ENCODE measurements at places on chromosomes 7 and 10. TPM values are rescaled to one million over a fixed set of nuclear protein-coding genes. Genes with fewer than 3 reads are reported as not detected.

- no peaks in the 10 kb centered on the region for H3K27me3 ChIP-seq
- no peaks in the 10 kb centered on the region for H3K36me3 ChIP-seq
- H3K4me3 ChIP-seq: no peak overlapping the region
- no peak for DNase-seq
These were observed 11.1 kb upstream of the LRRC27 start for GRCh38 chr10:132320654-132321469.

VPS26A gene
- total RNA-seq: 38.0 TPM

GRCh38 chr10:77925795-77926565 is 575 bp downstream of the DLG5 start:
- H3K36me3 ChIP-seq: no peaks in the 10 kb centered on the region
- peak; percentile 79 for DNase-seq
- H3K4me3 ChIP-seq: peak overlapping the region; percentile 61
- peak overlapping the region; percentile 79 for H3K27ac ChIP-seq
- H3K4me1 ChIP-seq: peaks cover 33% of the 10 kb centered on the region

DNA sequence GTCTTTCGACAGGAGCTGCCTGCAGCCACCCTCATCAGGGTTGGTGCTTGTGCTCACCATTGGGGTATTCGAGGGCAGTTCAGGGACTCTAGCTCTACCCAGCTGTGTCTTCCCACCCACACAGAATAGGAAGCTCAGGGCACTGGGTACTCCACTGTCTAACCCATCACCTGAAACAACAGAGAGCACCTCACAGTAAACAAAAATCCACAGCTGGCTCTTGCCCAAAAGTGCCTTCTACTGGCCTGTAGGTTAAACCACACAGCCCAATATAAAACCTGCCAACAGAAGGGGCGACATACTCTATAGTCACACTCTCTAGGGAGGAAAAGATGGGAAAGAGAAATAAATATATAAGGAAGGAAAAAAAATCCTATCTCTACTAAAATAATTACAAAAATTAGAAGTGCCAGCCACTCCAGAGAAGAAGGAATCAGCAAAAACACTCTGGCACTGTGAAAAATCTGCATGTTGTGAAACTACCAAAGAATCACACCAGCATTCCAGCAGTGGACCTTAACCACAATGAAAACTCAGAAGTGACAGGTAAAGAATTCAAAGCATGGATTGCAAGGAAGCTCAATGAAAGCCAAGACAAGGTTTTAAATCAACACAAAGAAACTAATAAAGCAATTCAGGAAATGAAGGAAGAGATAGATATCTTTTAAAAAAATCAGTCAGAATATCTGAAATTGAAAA is 110.0 kb downstream of the HGF start:
- no peak overlapping the region for H3K4me3 ChIP-seq
- H3K36me3 ChIP-seq: no peaks in the 10 kb centered on the region
- no peaks in the 10 kb centered on the region for H3K4me1 ChIP-seq
- no peak for DNase-seq

TBRG4 gene
- 57.6 TPM for total RNA-seq

DNA sequence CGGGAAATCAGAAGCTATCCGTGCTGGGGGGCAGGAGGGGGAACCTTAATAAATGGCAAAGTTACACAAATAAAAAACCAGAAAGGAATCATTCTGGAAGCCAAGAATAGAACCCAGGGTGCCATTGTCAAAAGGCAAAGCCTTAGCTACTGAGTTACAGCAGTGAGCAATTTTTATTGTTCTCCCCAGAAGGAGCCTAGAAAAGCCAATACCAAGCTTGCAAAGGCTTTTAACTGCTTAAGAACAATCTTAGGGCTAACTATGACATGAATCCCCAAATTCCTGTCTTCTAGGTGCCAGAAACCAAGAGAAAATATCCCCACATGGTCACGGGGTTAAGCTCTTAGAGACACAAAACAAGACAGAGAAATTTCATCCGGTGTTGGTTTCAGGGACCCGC is 482.7 kb downstream of the CCSER2 start:
- H3K36me3 ChIP-seq: no peaks in the 10 kb centered on the region
- DNase-seq: no peak
- H3K27ac ChIP-seq: no peak overlapping the region
- no peaks in the 10 kb centered on the region for H3K27me3 ChIP-seq

GRCh38 chr7:97430006-97430405 is 301.9 kb upstream of the TAC1 start:
- H3K4me3 ChIP-seq: no peak overlapping the region
- H3K27ac ChIP-seq: no peak overlapping the region
- no peak for DNase-seq
- no peaks in the 10 kb centered on the region for H3K4me1 ChIP-seq
- H3K27me3 ChIP-seq: no peaks in the 10 kb centered on the region
- no peaks in the 10 kb centered on the region for H3K36me3 ChIP-seq

DNA sequence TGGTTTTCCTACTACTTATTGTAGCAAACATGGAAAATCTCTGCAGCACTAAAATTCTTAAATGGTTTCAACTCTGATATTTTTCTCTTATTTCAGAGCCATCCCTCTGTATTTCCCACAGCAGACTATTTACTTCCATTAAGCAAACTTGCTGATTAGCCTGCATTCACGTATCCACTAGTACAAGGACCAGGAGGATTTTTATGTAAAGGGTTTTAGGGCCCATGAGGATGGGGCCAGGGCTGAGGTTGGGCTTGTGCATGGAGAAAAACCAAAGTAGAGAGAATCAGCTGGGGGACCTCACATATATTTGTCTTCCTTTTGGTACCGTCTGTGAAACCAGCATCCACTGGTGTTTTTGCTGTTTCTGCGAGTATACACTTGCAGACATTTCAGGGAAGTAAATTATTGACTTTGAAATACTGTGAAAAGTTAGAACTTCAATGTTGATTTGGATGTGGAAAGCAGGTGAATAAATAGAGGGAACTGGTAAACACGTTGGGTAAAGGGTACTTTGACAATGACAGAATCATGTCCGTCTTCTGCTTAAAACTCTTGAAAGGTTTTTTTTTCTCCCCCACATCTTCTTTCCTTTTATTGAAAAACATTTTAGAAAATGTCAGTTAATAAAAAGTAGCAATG is 44.3 kb downstream of the ERLIN1 start:
- H3K27me3 ChIP-seq: no peaks in the 10 kb centered on the region
- no peak overlapping the region for H3K4me3 ChIP-seq

DNA sequence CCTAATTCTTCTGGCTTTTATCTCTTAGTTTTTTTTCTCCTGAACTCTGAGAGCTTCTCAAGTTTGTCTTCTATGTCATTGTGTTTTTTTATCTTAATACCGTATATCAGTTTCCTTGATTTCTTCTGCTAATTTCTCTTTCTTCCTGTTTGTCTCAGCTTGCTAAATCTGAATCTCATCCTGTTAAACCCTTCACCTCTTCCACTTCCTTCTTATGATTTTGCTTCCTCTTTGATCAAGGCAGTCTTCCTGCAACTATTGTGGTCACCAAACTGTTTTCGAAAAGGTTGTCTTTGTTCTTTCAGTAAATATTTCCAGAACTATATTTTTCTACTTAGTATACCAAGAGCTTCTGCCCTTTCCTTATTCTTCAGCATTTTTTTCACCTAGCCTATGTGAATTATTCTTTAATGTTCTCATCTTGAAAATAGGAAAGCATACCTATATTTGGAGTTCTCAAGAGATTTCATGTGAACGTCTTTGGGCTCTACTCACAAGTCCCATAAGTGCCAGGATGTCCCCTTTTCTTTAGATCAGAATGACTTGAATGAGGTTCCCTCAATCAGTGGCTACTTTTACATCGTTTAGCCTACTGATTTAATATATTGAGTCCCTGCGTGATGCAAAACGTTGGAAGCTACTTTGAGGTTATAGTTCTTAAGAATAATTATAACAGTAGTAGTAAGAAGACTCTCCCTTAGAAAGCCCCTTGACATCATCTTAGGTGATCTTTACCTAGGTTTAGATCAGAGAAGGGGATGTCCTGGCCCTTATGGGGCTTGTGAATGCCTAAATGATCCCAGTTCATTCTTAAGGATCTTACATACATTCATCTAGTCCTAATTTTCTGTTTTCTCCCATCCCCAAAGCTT is 415.4 kb upstream of the AUTS2 start:
- H3K36me3 ChIP-seq: no peaks in the 10 kb centered on the region
- no peak for DNase-seq
- H3K4me3 ChIP-seq: no peak overlapping the region
- no peaks in the 10 kb centered on the region for H3K27me3 ChIP-seq

FBXL13 gene
- 5.6 TPM for total RNA-seq

GRCh38 chr10:106355450-106355849 is 809.1 kb downstream of the SORCS1 start:
- no peak overlapping the region for H3K27ac ChIP-seq
- DNase-seq: no peak
- no peaks in the 10 kb centered on the region for H3K4me1 ChIP-seq

DNA sequence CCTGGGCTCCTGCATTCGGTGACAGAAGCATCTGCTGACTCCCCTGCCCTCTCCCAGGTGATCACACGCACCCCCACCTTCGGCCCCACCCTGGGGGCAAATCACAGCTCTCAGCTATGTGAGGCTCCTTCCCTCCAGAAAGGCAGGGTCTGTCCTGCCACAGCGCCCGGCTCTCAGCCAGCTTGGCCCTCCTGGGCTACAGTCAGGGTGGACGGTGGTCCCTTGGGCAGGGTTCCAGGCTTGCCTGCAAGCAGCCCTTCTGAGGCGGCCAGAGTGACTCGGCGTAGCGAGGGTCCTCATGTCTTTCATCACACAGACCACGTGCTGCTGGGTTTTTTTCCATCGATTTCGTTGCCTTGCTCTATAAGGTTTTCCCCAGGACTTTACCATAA is 53.6 kb upstream of the EBF3 start:
- no peaks in the 10 kb centered on the region for H3K4me1 ChIP-seq
- H3K27me3 ChIP-seq: no peaks in the 10 kb centered on the region
- DNase-seq: no peak
- no peak overlapping the region for H3K4me3 ChIP-seq
- H3K27ac ChIP-seq: no peak overlapping the region
- H3K36me3 ChIP-seq: no peaks in the 10 kb centered on the region

DNA sequence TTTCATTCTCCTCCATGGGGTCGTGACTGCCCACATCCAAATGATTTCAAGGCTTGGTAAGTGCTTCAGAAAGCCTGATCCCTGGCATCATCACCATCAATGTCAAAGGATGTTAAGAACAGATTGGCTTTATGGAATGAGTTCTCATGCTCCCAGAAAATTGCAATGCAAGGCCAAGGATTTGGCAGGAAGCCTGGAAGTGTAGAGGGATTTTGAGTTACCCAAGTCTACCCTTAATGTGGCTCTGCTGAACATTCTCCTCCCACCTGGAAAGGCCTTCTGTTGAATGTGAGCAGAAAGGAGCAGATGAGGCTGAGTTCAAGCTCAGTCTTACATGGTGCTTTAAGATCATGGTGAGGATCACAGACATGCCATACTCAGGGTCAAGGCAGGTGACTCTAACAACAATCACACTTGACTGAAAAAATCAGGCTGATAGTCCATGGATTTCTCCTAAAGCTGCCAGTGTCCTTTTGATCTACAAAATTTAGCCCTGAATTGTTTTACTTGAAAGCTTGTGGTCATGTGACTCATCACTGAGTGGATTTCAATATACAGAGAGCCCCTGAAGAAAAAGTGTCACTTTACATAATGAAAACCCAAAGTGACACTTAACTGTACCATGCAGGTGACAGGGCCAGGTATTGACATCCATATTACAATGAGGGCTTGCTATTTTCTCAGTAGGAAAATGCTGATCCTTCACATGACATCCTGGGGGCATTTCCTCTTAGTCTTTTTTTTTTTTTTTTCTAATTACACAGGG is 111.1 kb upstream of the PDLIM1 start:
- peaks cover 4% of the 10 kb centered on the region for H3K4me1 ChIP-seq
- H3K27ac ChIP-seq: no peak overlapping the region
- H3K27me3 ChIP-seq: no peaks in the 10 kb centered on the region
- DNase-seq: no peak
- no peaks in the 10 kb centered on the region for H3K36me3 ChIP-seq

DNA sequence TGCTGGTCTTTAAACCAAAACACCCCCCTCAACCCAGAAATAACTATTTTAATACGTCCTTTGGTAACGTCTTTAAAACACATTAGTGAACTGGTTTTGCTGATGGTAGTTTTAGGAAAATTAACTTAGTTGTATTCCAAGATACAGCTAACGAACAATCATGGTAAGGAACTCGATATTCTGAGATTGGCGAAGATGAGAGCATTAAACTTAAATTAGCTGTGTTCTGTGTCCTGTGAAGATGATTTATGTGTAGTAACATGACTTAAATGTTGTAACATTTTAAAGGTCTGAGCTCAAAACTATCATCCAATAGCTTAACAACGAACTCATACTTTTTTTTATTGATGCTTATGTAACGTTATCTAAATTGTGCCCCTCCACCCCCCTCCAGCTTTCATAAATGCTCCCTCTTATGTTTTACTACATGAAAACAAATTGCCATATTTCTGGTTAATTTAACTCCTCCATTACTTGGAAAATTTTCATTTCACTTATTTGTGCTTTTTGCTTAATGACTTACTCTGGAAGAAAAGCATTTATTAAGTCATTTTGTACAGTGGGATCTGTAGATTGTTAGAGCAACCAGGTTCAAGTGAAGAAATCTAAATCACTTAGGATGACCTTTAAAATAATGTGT is 1.7 kb downstream of the SDK1 start:
- H3K27me3 ChIP-seq: no peaks in the 10 kb centered on the region
- H3K36me3 ChIP-seq: no peaks in the 10 kb centered on the region
- no peak overlapping the region for H3K4me3 ChIP-seq
- no peak for DNase-seq
- H3K27ac ChIP-seq: no peak overlapping the region
- peaks cover 6% of the 10 kb centered on the region for H3K4me1 ChIP-seq

GRCh38 chr10:132698761-132699391 is 87.1 kb downstream of the NKX6-2 start:
- H3K27ac ChIP-seq: no peak overlapping the region
- H3K4me1 ChIP-seq: no peaks in the 10 kb centered on the region
- H3K36me3 ChIP-seq: no peaks in the 10 kb centered on the region
- peak; percentile 1 for DNase-seq

AMPH gene
- 2.0 TPM for total RNA-seq

LRRC17 gene
- 4.1 TPM for total RNA-seq

DNA sequence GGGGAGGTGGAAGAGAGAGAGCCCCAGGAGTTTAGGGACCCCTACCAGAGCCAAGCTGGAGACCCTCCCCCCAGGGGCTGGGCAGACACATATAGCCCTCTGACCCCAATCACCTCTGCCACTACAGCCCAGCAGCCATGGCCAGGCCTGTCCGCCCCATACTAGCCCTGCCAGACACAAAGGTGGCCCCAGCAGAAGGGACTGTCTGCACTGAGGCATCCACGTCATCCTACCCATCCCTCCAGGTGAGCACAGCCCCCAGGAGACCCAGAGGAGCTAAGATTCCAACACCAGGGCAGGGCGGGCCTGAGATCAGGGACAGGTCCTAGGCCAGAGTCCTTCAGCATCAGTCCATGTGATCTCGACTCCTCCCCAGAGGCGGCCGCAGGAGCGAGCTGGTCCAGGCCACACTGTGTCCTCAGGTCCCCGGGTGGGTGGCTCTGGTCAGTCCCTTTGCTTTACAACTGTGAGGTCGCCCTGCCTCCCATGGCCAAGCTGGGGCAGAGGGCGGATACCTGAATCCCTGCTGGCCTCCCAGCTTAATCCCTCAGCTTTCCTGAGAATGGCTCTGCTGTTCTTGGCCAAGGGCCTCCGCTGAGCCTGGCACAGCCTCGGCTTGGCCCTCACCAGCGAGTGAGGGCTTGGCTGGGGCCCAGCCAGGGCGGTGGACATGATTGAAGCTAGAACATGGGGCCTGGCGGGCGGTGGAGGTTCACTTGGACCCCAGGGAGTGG is 14.3 kb upstream of the ELN start:
- H3K4me3 ChIP-seq: no peak overlapping the region
- DNase-seq: no peak
- no peak overlapping the region for H3K27ac ChIP-seq

BEND7 gene
- 51.3 TPM for total RNA-seq

- H3K36me3 ChIP-seq: no peaks in the 10 kb centered on the region
- H3K4me3 ChIP-seq: no peak overlapping the region
- H3K27ac ChIP-seq: no peak overlapping the region
- no peak for DNase-seq
- no peaks in the 10 kb centered on the region for H3K27me3 ChIP-seq
These were observed 6.5 kb downstream of the SAMD8 start for GRCh38 chr10:75117995-75118394.
